ENCODE measurements at places on chromosomes 16 and 17.

DNA sequence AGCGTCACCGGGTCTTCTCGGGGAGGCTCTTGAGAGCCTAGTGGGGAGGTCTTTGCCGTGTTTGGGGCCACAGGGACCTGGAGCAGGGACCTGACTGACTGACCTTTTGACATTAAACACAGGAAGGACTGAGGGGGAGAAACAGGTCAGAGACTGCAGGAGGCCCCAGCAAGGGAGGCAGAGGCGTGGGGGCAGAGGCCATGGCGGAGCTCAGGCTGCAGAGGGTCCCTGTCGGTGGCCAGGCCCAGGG lies 41.6 kb upstream of the GSE1 start:
- DNase-seq, result no peak

- DNase-seq, result no peak
Observed at GRCh38 chr17:81705518-81706231, 2.5 kb downstream of the MRPL12 start.

GRCh38 chr17:6667516-6667915 lies 16.0 kb downstream of the C17orf100 start:
- DNase-seq, result no peak

- DNase-seq, result no peak
Observed at GRCh38 chr17:44492706-44493272, 10.4 kb downstream of the GPATCH8 start.

DNA sequence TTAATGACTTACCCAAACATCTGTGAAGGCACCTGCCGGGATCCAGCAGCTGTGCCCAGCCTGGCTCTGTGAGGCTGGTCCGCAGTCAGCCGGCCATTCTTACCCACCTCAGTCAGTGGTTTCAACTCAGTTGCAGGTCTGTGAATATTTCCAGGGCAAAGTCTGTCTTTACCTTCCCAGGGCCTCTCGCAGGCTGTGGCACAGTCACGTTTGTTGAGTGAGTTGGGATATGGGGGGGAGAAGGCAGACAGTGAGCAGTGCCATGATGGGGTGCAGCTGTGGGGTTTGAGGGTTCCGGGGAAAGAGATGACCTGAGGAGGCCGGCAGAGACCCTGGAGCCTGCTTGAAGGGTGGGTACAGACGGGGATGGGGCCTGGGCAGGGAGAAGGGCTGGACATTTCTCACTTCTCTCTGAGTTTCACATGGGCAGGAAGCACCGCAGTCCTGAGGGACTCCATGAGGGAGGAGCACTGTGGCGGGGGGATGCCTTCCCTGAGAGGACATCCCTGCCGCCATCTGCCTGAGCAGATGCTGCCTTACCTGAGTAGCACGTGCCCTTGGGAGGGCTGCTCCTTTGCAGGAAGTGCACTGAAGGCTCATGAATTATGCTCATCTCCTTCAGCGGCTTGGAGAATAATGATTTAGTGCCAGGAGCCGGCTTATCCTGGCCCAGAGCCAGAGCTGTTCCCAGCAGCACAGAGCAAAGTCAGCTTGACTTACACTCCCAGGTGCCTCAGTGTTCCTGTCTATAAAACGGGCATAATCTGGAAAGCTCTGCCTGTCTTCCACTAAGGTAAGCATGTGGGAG lies 48.1 kb downstream of the KSR1 start:
- DNase-seq, result no peak

DNA sequence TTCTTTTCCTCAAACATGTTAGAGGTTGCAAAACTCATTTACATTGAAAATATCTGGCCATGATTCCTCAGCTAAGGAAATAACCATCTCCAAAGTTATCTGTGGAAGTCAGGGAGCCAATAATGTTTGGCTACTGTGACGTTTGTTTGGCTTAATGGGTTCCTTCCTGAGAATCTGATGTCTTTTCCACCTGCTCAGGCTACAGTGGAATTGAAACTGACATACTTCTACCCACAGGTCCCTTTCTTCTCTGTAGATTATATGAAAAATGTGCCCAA lies 221.1 kb upstream of the XYLT1 start:
- DNase-seq, result no peak

GRCh38 chr16:69563605-69564580 lies 1.9 kb upstream of the NFAT5 start:
- DNase-seq, result peak; percentile 37

DNA sequence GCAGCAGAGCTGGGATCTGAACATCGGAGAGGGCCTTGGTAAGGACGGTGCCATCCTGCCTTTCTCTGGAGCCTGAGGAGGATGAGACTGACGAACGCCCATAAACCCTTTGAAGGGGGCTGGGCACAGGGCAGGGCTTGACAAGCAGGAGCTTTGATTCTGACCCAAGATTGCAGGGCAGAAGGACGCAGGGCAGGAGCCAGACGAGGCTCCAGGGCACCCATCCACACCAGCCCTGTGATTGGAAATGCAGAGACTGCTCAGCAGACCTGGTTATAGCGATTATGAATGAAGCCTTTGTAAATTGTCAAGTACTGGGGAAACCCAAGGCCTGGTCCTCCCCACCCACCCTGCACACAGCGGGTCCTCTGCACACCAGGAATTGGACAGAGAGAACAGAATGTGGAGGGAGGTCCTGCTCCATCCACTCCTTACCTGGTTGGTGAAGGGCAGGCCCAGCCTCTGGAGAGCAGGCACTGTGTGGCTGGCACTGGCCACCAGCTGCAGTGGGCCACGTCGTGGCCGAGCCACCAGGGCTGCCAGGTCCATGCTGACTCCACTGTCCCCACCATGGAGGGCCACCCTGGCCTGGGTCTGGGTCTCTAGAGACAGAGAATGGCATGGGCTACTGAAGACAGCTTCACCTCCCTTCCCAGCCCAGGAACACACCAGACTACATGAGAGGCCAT lies 68.8 kb downstream of the RMI2 start:
- no peak for DNase-seq

GRCh38 chr17:78992542-78993212 lies 13.0 kb upstream of the LGALS3BP start:
- DNase-seq, result no peak

- no peak for DNase-seq
Observed at GRCh38 chr16:68823401-68824135, 19.8 kb upstream of the TANGO6 start.

DNA sequence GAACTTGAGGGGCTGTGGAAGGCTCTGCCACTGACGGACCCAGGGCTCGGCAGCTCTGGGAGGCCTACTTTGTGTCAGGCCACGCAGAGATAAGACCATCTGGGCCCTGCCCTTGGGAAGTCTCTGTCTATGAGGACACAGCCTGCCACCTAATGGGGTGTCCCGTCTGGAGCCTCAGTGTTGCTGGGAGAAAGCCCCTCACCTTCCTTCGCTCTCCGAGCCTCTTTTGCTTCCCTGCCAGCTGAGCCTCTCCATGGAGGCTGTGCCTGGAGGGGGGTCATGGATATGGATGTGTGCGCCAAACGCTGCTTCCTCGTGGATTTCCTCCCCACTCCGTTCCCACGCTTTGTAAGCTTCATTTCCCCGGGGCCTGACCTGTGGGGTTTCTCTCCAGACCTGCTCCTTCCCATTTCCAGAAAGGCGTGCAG lies 228.8 kb downstream of the SEC14L1 start:
- DNase-seq, result no peak

- DNase-seq, result no peak
Observed at GRCh38 chr16:24288516-24288915, 32.4 kb downstream of the CACNG3 start.

GRCh38 chr17:37490638-37491614 lies 1.2 kb downstream of the DUSP14 start:
- no peak for DNase-seq

DNA sequence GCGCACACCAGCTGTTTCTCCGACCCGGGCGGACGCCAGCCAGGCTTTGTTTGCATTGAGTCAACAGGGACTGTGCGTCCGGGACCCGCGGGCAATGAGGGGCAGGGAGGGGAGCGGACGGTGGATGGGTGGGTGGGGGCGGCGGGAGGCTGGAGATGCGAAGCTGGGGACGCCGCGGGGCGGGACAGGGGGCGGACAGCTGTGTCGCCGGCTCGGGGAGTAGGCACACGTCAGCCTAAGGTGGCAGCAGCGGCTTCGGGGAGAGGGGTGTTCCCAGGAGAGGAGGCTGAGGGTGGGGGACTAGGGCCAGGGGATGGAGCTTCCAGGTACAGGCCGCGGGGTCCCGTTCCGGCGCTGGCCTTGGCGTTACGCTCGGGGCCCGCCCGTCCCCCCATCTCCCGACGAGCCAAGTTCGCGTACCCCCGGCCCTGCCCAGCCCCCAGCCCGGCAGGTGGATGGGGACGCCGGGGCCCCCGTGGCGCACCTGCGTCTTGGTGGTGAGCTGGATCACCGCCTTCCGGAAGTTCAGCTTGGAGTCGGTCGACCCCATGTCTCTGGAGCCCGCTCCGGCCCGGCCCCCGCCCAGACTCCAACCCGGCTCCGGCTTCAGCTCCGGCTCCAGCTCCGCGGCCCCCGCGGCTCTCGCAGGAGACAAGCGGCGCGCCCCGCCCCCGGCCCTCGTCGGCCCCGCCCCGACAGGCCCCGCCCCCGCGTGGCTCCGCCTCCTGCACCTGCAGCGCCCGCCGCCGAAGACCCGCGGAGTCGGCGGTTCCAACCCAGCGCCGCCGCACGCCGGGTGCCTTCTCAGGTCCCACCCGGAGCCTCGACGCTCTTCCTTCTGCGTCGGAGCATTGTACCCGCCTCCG lies at the start of gene HID1:
Gene HID1 (minus strand): TSS at position 653 of the 866 bp plus-strand sequence. CDS start 103 bp downstream, at position 550.
- DNase-seq, result peak; percentile 60

GRCh38 chr17:1758807-1759206 lies 3.1 kb upstream of the SERPINF1 start:
- DNase-seq, result no peak

- DNase-seq, result no peak
Observed at GRCh38 chr17:80882926-80883685, 108.5 kb upstream of the CHMP6 start.

- no peak for DNase-seq
Observed at GRCh38 chr17:48563385-48563838, 14.7 kb downstream of the HOXB4 start.

DNA sequence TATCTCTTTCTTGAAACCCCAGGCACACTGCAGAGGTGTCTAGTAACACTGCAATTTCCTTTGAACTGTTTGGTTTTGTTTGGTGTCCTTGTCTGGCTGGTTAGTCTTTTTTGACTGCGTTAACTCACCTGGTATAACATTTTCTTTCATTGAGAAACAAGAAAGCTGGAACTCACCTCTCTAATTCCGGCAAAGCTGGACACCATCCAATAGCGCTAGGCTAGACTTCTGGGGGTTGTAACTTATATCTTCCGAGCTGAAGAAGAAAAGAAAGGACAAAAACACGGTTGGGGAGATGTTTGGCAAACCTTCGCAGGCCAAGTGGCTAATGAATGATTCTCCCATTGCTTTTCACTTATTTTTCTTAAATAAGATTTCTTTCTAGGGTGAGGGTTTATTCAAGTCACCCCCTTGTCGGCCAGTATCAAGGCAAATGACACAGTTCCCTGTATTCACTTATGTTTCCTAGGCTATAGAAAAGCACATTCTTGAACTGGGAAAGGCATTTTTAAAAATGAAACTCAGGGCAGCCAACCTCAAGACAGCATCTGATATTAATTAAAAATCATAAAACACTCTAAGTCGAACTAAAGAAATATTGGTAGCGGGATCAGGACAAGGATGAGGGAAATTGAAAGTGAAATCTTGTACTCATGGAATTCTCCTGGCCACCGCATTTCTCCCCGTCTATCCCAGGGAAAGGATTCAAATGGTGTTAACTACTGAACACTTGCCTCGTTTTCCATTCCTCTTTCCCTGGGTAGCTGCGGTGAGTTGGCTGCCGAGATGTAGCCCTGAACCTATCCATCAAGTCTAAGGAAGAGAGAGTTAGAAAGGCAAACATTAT lies 95.9 kb upstream of the ZFHX3 start:
- DNase-seq, result no peak

DNA sequence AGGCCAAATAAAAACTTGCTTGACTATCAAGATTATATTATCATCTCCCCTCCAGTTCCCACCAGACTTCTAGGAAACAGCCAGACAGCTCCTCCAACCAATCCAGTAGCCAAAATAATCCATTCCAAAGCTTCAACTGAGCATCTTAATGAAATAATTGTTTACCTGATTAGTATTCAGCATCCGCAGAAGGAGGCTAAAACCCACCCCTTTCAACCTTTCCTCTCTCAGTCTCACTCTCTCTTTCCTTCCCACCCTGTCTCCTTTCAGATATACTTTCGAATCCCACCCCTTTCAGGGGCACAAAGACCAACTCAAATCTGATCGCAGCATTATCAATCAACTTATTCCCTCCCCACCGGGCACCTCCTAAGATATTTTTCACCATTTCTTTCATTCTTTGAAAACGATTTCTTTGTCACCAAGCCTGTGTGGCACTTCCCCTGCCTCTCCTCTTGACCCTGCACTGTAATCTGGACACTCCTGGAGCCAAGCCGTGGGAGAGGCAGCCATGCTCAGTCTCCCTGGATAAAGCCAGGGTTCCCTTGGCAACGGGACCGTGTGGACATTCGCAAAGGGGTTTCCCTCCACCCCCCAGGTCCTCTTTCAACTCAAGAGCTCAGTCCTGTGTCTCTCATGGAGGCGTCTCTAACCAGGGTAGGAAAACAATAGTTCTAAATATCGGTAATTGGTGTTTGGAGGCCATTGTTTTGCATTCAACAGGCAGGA lies at the start of gene ANKFN1:
Gene ANKFN1 (plus strand): TSS at position 602 of the 729 bp plus-strand sequence. CDS start 59,193 bp downstream, outside the sequence.
- no peak for DNase-seq

GRCh38 chr17:21249920-21250703 lies 3.1 kb downstream of the NATD1 start:
- no peak for DNase-seq

DNA sequence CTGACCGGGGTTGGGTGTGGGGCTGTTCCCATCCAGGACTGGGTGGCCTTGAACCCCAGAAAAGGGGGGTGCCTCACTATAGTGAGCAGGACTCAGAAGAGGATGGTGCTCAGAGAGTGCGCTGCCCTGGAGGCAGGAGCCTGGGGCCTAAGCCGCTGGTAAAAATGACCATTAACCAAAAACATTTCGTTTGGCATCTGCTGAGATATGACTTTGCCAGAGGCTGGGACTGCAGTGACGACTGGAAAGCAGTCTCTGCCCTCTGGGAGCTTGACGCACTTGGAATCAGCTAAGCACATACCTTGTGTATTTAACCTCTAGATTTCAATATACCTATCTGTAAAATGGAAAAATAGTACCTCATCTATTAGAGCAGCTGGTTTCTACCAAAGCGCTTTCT lies 7.2 kb upstream of the CRHR1 start:
- no peak for DNase-seq

- no peak for DNase-seq
Observed at GRCh38 chr17:16937431-16937830, 34.5 kb downstream of the TNFRSF13B start.

- DNase-seq, result no peak
Observed at GRCh38 chr16:50651835-50652438, 29.2 kb downstream of the SNX20 start.

GRCh38 chr17:17487998-17488397 lies 8.2 kb downstream of the RASD1 start:
- DNase-seq, result no peak

DNA sequence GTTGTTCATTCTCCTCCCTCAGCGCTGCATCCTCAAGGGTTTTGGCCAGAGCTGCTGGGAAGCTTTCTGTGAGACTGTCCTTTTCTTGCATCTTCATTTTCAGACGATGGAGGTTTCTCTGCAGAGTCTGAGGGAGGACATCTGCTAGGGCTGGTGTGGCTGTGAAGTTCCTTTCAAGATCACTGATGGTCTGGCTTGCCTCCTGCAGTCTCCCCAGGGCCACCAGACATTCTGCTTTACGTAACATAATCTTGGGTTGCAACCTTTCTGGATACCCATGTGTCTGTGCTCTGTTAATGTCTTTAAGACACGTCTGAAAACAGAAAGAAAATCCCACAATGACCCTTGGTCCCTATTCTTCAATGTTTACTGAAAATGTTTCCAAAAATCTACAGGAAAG lies 29.0 kb downstream of the SMYD4 start:
- DNase-seq, result no peak

- no peak for DNase-seq
Observed at GRCh38 chr16:57823836-57824235, 21.5 kb upstream of the KIFC3 start.
